ENCODE measurements at places on chromosomes 5 and 9. TPM values are rescaled to one million over a fixed set of nuclear protein-coding genes. Genes with fewer than 3 reads are reported as not detected.

GRCh38 chr5:111398013-111398412, 114.3 kb downstream of the STARD4 start:
- H3K4me1 ChIP-seq = no peaks in the 10 kb centered on the region
- H3K4me3 ChIP-seq = no peak overlapping the region
- H3K27ac ChIP-seq = no peak overlapping the region
- DNase-seq = no peak
- no peaks in the 10 kb centered on the region for H3K36me3 ChIP-seq
- H3K27me3 ChIP-seq = no peaks in the 10 kb centered on the region

LCN2 gene
- not detected for total RNA-seq

DNA sequence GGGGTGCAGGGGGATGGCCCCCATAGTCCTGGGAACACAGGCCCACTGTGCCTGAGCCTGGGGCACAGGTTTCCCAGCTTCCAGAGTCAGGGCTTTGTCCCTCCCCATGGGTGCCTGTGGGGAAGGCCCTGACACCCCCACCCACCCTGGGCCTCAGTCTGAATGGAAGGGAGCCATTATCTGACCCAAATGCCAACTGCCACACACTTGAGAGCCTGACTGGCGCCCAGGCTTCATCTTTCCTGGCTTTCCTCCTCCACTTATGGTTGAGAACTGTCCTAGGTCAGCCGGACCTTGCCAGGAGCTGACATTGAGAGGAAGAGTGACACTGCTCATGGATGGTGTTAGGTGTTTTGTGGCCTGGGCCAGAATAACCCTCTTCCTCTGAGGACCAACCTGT, 24.0 kb downstream of the SH3PXD2B start:
- no peak overlapping the region for H3K27ac ChIP-seq
- no peak overlapping the region for H3K4me3 ChIP-seq
- no peaks in the 10 kb centered on the region for H3K36me3 ChIP-seq
- no peaks in the 10 kb centered on the region for H3K4me1 ChIP-seq

DNA sequence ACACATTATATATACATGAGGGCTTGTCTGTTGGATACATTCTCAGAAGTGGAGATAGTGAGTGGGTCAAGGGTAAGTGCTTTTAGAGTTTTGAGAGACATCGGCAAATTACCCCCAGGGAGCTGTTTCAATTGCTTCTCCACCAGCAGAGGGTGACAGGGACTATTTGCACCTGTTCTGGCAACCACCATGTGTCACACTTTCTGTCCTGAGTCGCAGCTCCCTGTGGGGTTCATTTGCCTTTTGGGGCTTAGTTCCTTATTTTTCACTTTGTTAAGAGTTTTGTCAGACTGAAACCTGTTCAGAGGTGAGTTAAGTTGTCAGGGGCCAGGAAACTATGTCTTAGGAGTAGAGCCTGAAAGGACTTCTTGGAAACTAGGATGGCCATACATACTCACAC, 20.1 kb upstream of the SLC36A1 start:
- H3K4me1 ChIP-seq = no peaks in the 10 kb centered on the region
- no peak overlapping the region for H3K4me3 ChIP-seq
- no peak overlapping the region for H3K27ac ChIP-seq

ANKRD31 gene
- not detected for total RNA-seq

DNA sequence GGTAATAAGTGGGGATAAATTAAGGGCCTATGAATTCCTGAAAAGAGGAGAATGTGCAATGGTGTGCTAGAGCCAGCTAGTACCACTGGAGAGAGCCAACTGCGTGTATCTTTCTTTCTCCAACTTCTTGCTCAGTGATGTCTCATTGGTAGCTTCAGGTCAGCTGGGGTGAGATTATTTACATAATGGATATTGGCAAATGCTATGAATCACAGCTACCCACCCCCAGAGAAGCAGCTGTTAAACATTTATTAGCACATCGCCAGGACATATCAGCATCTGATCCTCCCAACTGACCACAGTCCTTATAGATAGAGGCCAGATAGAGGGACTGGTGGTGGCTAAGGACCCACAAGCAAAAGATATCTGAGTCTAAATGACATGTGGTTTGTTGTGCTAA, 421.3 kb downstream of the ACTL7B start:
- peaks cover 2% of the 10 kb centered on the region for H3K4me1 ChIP-seq
- no peak overlapping the region for H3K27ac ChIP-seq
- no peaks in the 10 kb centered on the region for H3K36me3 ChIP-seq
- H3K27me3 ChIP-seq = no peaks in the 10 kb centered on the region
- H3K4me3 ChIP-seq = no peak overlapping the region

- H3K4me1 ChIP-seq = no peaks in the 10 kb centered on the region
- no peaks in the 10 kb centered on the region for H3K36me3 ChIP-seq
- peaks cover 12% of the 10 kb centered on the region for H3K27me3 ChIP-seq
Measured at GRCh38 chr9:69996967-69997366, 46.7 kb upstream of the MAMDC2 start.

DNA sequence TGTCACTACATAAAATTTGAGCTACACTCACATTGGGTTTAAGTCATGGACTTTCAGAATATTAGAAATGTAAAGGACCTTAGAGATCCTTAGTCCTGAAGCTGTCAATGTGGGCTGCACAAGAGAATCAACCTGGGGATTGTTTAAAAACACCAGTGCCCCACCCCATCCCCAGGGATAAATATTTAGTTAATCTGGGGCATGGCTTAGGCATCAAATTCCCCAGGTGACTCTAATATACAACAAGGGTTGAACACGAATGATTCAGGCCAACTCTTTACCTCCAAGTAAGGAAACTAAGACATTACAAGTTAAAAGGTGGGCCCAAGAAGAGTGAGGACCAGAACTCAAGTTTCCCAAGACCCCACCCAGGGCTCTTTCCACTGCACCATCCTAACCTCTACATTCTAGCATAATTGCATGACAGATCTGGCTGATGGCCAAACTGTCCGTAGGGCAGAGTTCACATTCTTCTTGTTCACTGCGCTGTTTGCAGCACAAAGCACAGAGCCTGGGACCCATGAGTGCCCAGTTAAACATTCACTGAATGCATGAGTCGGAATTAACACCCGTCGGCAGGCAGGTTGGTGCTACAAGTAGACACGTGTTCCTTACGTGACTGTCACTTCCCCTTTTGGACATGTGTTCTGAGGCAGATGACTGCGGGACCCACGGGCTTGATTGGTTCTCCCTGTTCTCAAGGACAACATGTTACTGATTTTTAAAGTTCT, 25.2 kb downstream of the CYFIP2 start:
- no peaks in the 10 kb centered on the region for H3K36me3 ChIP-seq
- no peak for DNase-seq
- no peak overlapping the region for H3K4me3 ChIP-seq
- H3K27ac ChIP-seq = no peak overlapping the region
- no peaks in the 10 kb centered on the region for H3K27me3 ChIP-seq

DNA sequence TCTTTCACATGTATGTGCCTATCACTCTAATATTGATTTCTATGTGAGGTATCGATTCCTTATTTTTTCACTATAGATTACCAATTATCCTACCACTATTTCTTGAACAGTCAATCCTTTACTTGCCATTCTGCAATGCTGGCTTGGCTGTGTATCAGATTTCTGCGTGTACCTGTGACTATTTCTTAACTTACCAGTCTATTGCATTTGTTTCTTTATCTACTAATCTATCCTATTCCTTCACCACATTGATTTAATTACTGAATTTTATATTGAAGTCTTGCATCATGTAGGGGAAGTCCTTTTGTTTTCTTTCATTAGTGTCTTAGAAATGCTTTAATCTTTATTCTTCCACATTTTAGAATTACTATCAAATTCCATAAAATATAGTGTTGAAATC, 684.8 kb downstream of the LRRC70 start:
- no peaks in the 10 kb centered on the region for H3K36me3 ChIP-seq
- peaks cover 25% of the 10 kb centered on the region for H3K4me1 ChIP-seq
- no peaks in the 10 kb centered on the region for H3K27me3 ChIP-seq
- H3K27ac ChIP-seq = peak overlapping the region; percentile 96
- no peak overlapping the region for H3K4me3 ChIP-seq

INSL6 gene
- total RNA-seq = not detected

TLE1 gene
- 60.8 TPM for total RNA-seq

DNA sequence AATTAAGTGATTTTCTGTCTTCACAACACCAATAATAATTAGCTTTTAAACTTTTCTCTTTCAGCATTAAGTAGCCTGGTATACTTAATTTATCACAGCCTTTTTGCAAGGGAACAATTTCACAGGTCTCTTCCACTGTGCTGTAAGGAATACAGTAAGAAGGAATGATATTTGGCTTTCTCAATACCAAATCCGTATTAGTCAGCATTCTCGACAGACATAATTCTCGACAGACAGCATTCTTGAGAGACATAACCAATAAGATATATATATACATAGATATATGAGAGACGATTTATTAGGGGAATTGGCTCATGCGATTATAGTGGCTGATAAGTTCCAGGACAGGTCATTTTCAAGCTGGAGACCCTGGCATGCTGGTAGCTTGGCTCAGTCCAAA, 18.0 kb downstream of the PRKAA1 start:
- peaks cover 6% of the 10 kb centered on the region for H3K4me1 ChIP-seq
- no peak overlapping the region for H3K27ac ChIP-seq
- no peak for DNase-seq
- H3K27me3 ChIP-seq = no peaks in the 10 kb centered on the region
- no peak overlapping the region for H3K4me3 ChIP-seq

TPM2 gene
- 257 TPM for total RNA-seq

DNA sequence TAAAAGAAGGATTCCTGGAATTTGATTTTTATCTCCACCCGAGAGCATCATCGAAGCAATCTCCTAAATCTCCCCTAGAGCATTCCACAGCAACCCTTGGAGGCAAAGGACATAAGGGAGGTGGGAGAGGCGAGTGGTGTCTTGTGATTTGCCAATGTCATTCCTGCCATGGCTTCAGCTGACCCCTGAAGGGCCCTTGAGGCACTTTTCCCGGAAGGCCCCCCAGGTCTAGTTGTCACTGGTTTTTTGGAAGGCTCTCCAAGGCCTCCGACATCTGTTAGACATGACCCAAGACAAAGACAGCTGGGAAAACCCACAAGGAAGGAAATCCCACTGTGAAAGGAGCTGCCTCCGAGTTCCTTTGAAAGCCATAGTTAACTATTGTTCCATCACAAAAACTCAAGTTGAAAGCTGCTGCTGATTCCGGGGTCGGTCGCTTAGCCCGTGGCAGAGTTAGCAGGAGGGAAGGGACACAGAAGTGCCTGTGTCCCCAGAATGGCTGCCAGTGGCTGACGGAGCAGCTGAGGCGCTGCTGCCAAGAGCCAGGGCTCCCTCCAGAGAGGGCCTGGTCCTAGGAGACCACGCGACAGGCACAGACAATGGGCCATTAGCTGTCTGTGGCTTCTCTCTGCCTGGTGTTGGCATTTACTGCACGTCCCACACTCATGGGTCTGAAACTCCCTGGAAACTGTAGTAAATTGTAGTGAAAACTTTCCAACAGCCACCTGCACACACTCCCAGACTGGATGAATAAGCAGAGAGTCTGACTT, 24.4 kb upstream of the TRIO start:
- H3K4me1 ChIP-seq = peaks cover 4% of the 10 kb centered on the region
- no peak overlapping the region for H3K4me3 ChIP-seq
- peaks cover 5% of the 10 kb centered on the region for H3K27me3 ChIP-seq
- H3K36me3 ChIP-seq = no peaks in the 10 kb centered on the region

- H3K27ac ChIP-seq = no peak overlapping the region
- H3K4me3 ChIP-seq = no peak overlapping the region
- no peak for DNase-seq
- no peaks in the 10 kb centered on the region for H3K27me3 ChIP-seq
- H3K4me1 ChIP-seq = no peaks in the 10 kb centered on the region
- no peaks in the 10 kb centered on the region for H3K36me3 ChIP-seq
Measured at GRCh38 chr5:152606776-152607364, 201.8 kb upstream of the NMUR2 start.

JAK2 gene
- total RNA-seq = 10.3 TPM

DNA sequence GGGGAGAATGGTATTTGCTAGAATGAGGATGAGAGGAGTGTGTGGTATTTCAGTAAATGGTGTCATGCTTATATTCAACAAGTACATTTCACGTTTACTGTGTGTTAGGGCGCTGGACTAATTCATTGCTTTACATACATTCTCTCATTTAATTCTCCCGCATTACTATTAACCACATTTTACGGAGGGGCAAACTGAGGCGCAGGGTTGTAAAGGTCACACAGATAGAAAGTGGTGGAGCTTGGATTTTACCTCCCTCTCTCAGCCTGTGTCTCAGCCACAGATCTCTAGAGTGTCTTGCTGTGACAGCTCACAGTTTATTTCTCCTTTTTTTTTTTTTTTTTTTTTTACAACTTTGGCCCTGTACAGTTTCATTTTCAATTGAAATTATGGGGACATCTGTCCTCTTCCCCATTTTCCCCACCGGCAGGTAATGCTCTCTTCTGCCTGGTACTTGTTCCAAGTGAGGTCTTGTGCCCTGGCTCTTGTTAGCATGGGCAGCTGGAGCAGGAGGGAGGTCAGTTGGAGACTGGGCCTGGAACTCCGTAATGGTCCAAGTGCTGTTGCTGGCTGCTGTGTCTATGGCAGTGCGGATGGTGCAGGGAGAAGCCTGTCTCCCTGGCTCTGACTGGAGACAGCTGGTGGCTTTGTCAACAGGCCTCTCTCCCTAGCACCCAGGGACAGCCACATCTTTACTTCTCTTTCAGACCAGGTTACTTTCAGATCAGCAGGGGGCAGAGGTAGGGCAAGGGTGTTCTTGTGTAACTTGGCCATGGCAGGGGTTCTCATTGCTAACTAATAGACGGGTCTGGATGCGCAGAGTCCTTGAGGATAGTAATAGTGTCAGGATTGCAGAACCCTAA, 20.5 kb upstream of the NDST1 start:
- H3K36me3 ChIP-seq = no peaks in the 10 kb centered on the region
- H3K27ac ChIP-seq = no peak overlapping the region
- H3K4me3 ChIP-seq = peak overlapping the region; percentile 88
- H3K27me3 ChIP-seq = no peaks in the 10 kb centered on the region
- H3K4me1 ChIP-seq = peaks cover 43% of the 10 kb centered on the region

DNA sequence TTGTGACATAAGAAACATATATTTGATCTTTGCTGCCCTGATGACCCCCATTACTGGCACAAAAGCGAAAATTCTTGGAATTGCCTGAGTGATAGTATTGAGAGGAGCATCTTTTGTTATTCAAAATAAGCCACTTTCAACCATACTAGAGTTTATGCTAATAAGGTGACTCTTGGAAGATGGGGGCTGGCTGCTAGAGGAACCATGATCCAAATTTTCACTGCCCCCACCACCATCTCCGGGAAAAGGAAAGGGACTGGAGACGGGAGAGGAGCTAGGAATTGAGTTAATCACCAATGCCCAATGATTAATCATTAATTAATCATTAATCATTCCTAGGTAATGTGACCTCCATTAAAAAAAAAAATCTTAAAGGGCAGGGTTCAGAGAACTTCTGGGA, 25.6 kb downstream of the FBXW11 start:
- H3K4me3 ChIP-seq = no peak overlapping the region
- no peaks in the 10 kb centered on the region for H3K27me3 ChIP-seq
- H3K36me3 ChIP-seq = no peaks in the 10 kb centered on the region
- DNase-seq = no peak
- H3K27ac ChIP-seq = no peak overlapping the region

PCDHGA4 gene
- total RNA-seq = 3.0 TPM

RAB3C gene
- total RNA-seq = not detected

NOXA1 gene
- 0.91 TPM for total RNA-seq

GRCh38 chr9:126116351-126117157, 210.1 kb upstream of the MVB12B start:
- H3K4me1 ChIP-seq = no peaks in the 10 kb centered on the region
- H3K27ac ChIP-seq = no peak overlapping the region
- H3K27me3 ChIP-seq = no peaks in the 10 kb centered on the region

TESK1 gene
- 25.3 TPM for total RNA-seq
